ENCODE measurements at places on chromosomes 11 and 22.
A peak's percentile ranks its signal among the peaks of the same experiment; 100 is the strongest.

- no peaks in the 10 kb centered on the region for H3K36me3 ChIP-seq
- no peak for DNase-seq
- H3K27ac ChIP-seq, result no peak overlapping the region
- no peaks in the 10 kb centered on the region for H3K27me3 ChIP-seq
- H3K4me3 ChIP-seq, result no peak overlapping the region
These were observed 1290.9 kb downstream of the BRD1 start for GRCh38 chr22:48536541-48537342.

DNA sequence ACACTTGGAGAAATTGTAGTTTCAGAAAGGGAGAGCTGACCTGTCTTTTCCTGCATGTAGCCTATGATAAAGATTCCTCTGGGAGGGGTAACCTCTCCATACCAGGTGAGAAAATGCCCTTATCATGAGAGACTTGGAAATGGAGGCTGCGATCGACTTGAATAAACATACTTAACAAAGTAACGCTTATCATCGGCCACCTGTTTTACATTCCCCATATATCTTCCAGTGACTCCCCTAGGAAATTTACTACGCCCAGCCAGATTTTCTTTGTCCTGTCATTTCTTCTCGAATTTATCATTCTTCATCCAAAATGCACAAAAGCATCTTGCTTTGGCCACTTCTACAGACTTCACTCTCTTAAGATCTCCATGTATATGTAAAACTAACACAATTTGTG is 143.5 kb downstream of the CCDC81 start:
- DNase-seq, result no peak
- no peaks in the 10 kb centered on the region for H3K36me3 ChIP-seq
- peaks cover 18% of the 10 kb centered on the region for H3K4me1 ChIP-seq
- no peaks in the 10 kb centered on the region for H3K27me3 ChIP-seq

- H3K4me3 ChIP-seq, result no peak overlapping the region
- no peaks in the 10 kb centered on the region for H3K4me1 ChIP-seq
- H3K27me3 ChIP-seq, result no peaks in the 10 kb centered on the region
- no peak for DNase-seq
These were observed 38.3 kb upstream of the CEP295 start for GRCh38 chr11:93623179-93623578.

DNA sequence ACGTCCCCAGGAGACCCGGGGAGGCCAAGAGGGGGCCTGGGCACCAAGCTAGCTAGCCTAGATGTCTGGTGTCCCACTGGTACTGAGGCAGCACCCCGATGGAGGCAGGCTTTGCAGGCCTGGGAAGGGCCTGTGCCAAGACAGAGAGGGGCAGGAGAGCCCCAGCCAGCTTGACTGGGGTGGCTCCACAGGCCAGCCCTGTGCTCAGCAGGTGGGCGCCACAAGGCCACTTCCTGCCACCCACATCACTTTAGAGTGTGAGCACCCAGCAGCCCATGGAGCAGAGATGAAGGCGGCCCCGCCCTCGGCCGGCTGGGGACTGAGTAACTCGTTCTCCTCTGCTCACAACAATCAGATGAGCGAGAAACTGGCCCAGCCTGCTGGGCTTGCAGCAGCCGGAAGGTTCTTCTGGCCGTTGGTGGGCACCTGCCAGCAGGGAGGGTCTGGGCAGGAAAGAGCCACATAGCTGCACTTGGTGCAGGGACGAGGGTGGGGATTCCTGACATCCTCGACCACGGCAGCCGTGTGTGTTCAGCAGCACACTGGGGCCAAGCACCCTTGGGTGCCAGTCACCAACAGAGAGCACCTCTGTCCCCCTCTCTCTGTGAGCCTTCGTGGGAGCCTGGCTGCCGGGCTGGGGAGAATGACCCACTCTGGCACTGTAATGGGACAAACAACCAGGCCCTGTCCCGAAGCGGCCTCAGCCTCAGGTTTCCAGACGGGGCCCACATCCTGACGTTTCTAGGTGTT is 7.6 kb downstream of the OSBPL5 start:
- H3K36me3 ChIP-seq, result no peaks in the 10 kb centered on the region
- DNase-seq, result no peak
- no peak overlapping the region for H3K4me3 ChIP-seq

- H3K36me3 ChIP-seq, result no peaks in the 10 kb centered on the region
- H3K4me3 ChIP-seq, result no peak overlapping the region
- no peak overlapping the region for H3K27ac ChIP-seq
- H3K27me3 ChIP-seq, result no peaks in the 10 kb centered on the region
- no peaks in the 10 kb centered on the region for H3K4me1 ChIP-seq
These were observed 27.3 kb downstream of the STK33 start for GRCh38 chr11:8566613-8567210.

- no peak for DNase-seq
- no peak overlapping the region for H3K27ac ChIP-seq
- no peaks in the 10 kb centered on the region for H3K4me1 ChIP-seq
- no peak overlapping the region for H3K4me3 ChIP-seq
- no peaks in the 10 kb centered on the region for H3K27me3 ChIP-seq
These were observed 8.1 kb downstream of the OR8A1 start for GRCh38 chr11:124577716-124578427.

GRCh38 chr11:114282488-114282887 is 13.7 kb upstream of the NNMT start:
- H3K4me3 ChIP-seq, result no peak overlapping the region
- DNase-seq, result no peak
- no peaks in the 10 kb centered on the region for H3K36me3 ChIP-seq
- H3K27ac ChIP-seq, result no peak overlapping the region

GRCh38 chr22:48226026-48227013 is 1463.9 kb downstream of the TBC1D22A start:
- no peak overlapping the region for H3K27ac ChIP-seq
- peaks cover 4% of the 10 kb centered on the region for H3K27me3 ChIP-seq
- no peak for DNase-seq
- H3K36me3 ChIP-seq, result no peaks in the 10 kb centered on the region
- no peak overlapping the region for H3K4me3 ChIP-seq

GRCh38 chr22:26957897-26958296 is 300.5 kb downstream of the MIAT start:
- H3K27me3 ChIP-seq, result no peaks in the 10 kb centered on the region
- H3K4me1 ChIP-seq, result no peaks in the 10 kb centered on the region
- H3K36me3 ChIP-seq, result no peaks in the 10 kb centered on the region
- no peak for DNase-seq

DNA sequence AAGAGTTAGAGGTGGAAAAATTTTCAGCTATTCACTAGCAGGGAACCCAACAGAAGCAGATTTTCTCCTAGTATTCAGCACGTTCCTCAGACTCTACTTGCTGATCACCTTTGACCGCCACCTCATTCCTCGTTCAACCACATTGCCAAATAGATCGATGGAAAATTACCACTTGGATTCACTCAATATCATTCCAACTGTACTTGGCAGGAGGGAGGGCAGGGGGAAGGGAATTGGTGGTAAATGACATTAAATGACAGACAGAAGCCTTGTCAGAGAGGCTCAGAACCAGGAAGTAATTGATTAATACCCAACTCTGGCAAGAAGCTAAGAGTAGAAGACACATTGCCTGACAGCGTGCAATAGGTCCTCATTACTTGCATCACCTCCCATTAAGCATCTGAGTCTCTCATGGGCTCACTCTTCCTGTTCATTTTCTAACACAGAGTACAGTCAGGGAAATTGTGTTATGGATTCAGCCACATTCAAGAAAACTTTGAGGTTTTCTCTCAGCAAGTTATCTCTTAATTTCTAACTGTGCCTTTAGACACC is 240.5 kb upstream of the FAT3 start:
- no peaks in the 10 kb centered on the region for H3K27me3 ChIP-seq
- no peak overlapping the region for H3K27ac ChIP-seq
- no peak for DNase-seq
- H3K4me1 ChIP-seq, result no peaks in the 10 kb centered on the region

DNA sequence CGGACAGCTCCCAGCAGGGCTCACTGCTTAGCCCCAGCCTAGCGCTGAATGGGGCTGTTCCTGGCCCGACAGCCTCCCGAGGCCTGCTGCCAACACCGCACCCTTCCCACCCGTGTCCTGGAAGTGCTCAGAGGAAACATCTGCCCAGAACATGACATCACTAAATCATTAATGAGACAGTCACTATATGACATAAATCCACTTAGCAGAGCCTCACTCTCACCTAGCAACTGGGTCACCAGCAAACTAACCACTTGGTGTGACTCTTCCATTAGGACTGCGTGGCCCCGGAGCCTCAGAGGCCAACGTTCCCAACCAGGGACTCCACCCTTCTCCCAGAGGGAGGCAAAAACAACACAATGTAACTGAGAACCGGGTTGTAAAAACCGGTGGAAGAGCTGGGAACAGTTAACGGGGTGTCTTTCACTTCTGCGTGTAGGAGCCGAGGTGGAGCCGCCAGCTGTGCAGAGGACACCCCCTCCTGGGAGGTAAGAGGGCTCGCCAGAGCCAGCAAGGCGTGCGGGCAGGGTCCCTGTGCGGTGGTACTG is 21.4 kb upstream of the PACSIN2 start:
- H3K36me3 ChIP-seq, result no peaks in the 10 kb centered on the region
- no peak overlapping the region for H3K4me3 ChIP-seq

DNA sequence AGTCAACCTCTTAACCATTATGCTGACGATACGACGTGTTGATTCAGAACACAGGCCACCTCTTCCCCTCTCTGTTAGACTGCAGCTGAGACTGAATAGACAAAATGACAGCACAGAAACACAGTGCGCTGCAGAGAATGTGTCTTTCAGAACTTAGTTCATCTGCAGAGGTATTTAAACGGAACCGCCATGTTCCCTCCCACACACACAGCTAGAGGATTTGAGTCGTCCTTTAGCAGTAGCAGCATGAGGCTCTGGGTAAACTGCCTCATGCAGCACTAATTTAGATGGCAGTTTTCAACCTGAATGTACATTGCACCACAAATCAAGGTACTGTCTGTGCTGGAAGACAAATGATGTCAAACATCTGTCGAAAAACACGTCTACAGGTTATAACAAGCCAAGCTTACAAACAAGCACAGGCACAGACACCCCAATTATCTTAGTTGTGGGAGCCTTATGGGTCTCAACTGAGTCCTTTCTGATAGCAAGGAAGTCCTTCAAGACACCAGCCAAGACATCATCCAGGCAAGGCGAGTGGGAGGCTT is 76.6 kb upstream of the LRRC4C start:
- H3K4me3 ChIP-seq, result no peak overlapping the region
- no peak for DNase-seq
- H3K27ac ChIP-seq, result no peak overlapping the region
- H3K27me3 ChIP-seq, result no peaks in the 10 kb centered on the region
- H3K36me3 ChIP-seq, result no peaks in the 10 kb centered on the region

DNA sequence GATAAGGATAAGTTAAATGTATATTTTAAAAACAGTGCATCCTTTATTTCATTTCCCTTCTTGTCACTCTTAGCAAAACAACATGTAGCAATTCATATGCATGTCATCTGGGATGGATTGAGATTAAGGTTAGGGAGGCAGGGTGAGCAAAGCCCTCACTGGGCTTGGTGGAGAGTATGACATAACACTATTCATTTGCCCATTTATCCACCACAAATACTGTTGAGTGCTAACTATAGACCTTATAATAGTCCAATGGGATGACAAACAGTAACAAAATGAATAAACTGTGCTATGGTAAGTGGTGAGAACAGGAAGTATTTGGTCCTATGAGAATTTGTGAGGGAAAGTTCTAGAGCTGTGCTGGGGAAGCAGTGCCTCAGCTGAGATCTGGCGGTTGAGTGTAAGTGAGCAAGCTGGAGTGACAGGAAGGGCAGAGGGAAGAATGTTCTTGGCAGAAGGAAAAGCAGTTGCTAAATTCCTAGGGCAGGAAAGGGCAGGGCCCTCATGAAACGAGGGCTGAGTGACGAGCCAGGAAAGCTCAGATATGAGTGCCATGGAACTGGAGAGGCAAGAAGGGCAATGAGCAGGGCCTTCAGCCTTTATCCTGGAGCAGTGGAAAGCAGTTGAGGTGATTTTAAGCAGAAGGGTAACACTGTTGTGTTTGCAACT is 6.7 kb downstream of the HSD17B12 start:
- peaks cover 5% of the 10 kb centered on the region for H3K4me1 ChIP-seq
- H3K27ac ChIP-seq, result no peak overlapping the region
- DNase-seq, result no peak
- no peaks in the 10 kb centered on the region for H3K27me3 ChIP-seq
- no peak overlapping the region for H3K4me3 ChIP-seq

DNA sequence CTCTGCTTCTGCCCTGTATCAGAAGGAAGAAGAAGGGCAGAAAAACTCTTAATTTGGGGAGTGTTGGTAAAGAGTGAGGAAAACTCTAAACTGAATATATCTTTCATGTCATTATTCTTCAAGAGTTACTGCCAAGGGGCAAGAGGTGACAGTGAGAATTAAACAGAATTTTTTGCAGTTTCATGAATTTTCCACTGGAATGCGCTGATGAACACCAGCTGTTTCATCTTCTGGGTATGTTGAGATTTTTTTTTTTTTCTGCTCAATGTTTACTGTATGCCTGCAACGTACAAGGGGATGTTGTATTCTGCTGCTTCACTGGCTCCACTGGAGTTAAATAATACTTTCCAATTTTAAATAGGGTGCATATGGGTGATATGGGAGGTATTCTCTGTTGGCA is 117.8 kb downstream of the FAM76B start:
- H3K27me3 ChIP-seq, result no peaks in the 10 kb centered on the region
- H3K36me3 ChIP-seq, result no peaks in the 10 kb centered on the region
- no peak for DNase-seq
- no peaks in the 10 kb centered on the region for H3K4me1 ChIP-seq
- no peak overlapping the region for H3K4me3 ChIP-seq
- no peak overlapping the region for H3K27ac ChIP-seq

- no peaks in the 10 kb centered on the region for H3K27me3 ChIP-seq
- H3K4me1 ChIP-seq, result no peaks in the 10 kb centered on the region
- H3K4me3 ChIP-seq, result no peak overlapping the region
- DNase-seq, result no peak
These were observed 431.2 kb downstream of the METTL15 start for GRCh38 chr11:28539239-28540030.

GRCh38 chr11:36407356-36407755 is 102.7 kb downstream of the TRAF6 start:
- H3K4me3 ChIP-seq, result no peak overlapping the region
- H3K36me3 ChIP-seq, result no peaks in the 10 kb centered on the region
- peak overlapping the region; percentile 5 for H3K27ac ChIP-seq

- H3K36me3 ChIP-seq, result no peaks in the 10 kb centered on the region
- no peaks in the 10 kb centered on the region for H3K4me1 ChIP-seq
- H3K27ac ChIP-seq, result no peak overlapping the region
- no peak overlapping the region for H3K4me3 ChIP-seq
These were observed 291.1 kb downstream of the CNTN5 start for GRCh38 chr11:99311870-99312269.

All from B cell (primary cell).